ENCODE measurements at places on chromosomes 5 and 9. TPM values are rescaled to one million over a fixed set of nuclear protein-coding genes. Genes with fewer than 3 reads are reported as not detected.
A peak's percentile ranks its signal among the peaks of the same experiment; 100 is the strongest.

GRCh38 chr9:114893221-114894010, 37.0 kb downstream of the TNFSF8 start:
- peak; percentile 48 for DNase-seq

FOXD4L6 gene
- 0.20 TPM for total RNA-seq

- DNase-seq, result no peak
These were observed 11.3 kb downstream of the MYMK start for GRCh38 chr9:133513214-133514100.

- no peak for DNase-seq
These were observed 6.0 kb downstream of the HDAC3 start for GRCh38 chr5:141630570-141631140.

NAIP gene
- 13.1 TPM for total RNA-seq

DNA sequence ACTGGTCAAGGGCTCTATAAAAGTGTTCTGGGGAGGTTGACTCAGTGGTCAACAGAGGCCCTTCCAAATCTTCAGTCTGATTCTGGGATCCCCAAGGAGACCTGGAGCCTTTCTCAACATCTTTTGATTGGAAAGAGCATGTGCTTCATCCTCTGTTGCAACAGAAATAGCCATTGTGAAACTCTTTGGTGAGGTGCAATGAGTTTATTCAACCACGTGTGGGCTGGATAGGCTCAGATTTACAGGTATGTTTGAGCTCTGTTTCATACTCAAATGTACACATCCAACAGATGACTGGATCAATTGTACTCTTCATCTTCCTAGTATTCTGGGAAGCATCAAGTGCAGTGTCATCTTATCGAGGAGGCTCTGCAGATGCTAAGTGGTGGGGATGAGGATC, 60.5 kb downstream of the CTSL start:
- no peak for DNase-seq

DRD1 gene
- not detected for total RNA-seq

RORB gene
- not detected for total RNA-seq

DNA sequence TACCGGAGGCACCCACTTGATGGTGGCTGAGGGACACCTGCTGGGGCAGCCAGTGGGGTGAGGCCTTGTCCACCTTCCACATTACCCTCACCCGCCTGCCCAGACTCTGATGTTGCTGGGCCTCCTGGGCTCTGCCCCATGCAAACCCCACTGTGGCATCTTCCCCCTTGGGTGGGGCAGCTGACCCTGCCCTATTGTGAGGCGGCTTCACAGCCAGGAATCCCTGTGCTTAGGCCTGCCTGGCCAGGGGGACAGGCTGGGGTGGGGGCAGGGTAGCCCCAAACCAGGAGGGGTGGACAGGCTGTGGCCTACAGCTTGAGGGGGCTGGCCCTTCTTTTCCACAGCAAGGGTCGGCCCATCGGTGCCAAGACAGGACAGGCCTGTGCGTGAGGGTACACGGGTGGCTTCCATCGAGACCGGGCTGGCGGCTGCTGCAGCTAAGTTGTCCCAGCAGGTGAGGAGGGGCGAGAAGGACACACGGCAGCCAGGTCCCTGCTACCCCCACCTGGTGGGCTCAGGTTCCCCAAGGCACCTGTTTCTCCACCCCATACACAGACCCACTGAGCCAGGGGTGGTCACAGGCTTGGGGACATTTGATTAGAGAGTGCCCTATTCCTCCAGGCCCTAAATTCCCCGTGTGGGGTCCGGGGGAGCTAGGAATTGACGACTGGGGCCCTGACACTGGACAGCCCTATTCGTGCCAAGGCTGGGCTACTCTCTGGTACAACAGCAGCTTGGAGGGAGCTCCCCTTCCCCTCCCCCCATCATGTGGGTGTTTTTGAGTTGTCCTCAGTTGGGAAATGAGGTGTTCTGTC, 99.2 kb downstream of the PHF2 start:
- DNase-seq, result no peak

GRCh38 chr5:137090151-137090550, 409.0 kb downstream of the SPOCK1 start:
- DNase-seq, result no peak

- no peak for DNase-seq
These were observed 45.8 kb downstream of the EPB41L4B start for GRCh38 chr9:109274884-109275730.

GRCh38 chr9:110895147-110895905, 142.9 kb downstream of the LPAR1 start:
- no peak for DNase-seq

All from PC-9 (cell line).